ENCODE measurements at places on chromosomes 2 and 18.

GRCh38 chr2:120310136-120310535, 35.8 kb upstream of the INHBB start:
- DNase-seq = no peak

- no peak for DNase-seq
These were observed 367 bp downstream of the FBXO48 start for GRCh38 chr2:68466778-68467076.

- no peak for DNase-seq
These were observed 319.0 kb upstream of the CHAC2 start for GRCh38 chr2:53448591-53448990.

- DNase-seq = no peak
These were observed 163.4 kb downstream of the EHBP1 start for GRCh38 chr2:62868947-62869346.

GRCh38 chr2:213490087-213490486, 205.8 kb downstream of the SPAG16 start:
- DNase-seq = no peak

- no peak for DNase-seq
These were observed at the start of gene MYO1B for GRCh38 chr2:191245046-191245868. Gene MYO1B (plus strand): TSS chr2:191245404. CDS start chr2:191276896, 31,492 bp downstream.

GRCh38 chr2:197600306-197600705, 75.1 kb downstream of the RFTN2 start:
- no peak for DNase-seq

- DNase-seq = no peak
These were observed 236.8 kb downstream of the ZBTB7C start for GRCh38 chr18:48172226-48173006.

DNA sequence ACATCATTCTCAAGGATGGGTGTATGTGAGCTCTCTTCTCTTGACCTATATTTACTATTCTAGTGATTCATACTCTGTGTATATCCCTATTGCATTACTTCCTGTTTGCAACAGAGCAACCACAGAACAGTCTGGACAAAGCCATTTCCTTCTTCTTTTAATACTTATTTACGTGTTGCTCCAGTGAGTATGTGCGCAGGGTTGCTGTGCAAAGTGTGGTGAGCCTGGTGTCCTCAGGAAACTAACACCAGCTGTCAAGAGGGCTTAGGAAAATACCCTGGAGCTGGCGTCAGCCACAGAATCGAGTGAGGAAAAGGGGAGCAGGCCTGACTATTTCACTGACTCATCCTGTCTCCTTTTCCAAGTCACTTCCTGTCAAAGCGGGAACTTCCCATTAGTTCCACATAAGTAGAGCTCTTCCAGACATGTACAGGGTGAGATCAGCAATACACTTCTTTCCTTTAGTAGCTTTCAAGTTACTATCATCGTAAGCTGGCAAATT, 214.1 kb upstream of the COPS8 start:
- no peak for DNase-seq

- no peak for DNase-seq
These were observed 439.2 kb downstream of the TNS1 start for GRCh38 chr2:217563565-217563964.

GRCh38 chr2:27080140-27080469, 1.7 kb downstream of the EMILIN1 start:
- no peak for DNase-seq

GRCh38 chr2:27291865-27292264, 9.6 kb downstream of the TRIM54 start:
- no peak for DNase-seq

GRCh38 chr2:188512456-188512855, 220.8 kb downstream of the GULP1 start:
- no peak for DNase-seq

GRCh38 chr2:216312441-216312840, 59.8 kb downstream of the MARCHF4 start:
- no peak for DNase-seq

GRCh38 chr2:197245829-197246804, 64.5 kb downstream of the ANKRD44 start:
- DNase-seq = no peak
